ENCODE measurements at places on chromosomes 12 and 14.

DNA sequence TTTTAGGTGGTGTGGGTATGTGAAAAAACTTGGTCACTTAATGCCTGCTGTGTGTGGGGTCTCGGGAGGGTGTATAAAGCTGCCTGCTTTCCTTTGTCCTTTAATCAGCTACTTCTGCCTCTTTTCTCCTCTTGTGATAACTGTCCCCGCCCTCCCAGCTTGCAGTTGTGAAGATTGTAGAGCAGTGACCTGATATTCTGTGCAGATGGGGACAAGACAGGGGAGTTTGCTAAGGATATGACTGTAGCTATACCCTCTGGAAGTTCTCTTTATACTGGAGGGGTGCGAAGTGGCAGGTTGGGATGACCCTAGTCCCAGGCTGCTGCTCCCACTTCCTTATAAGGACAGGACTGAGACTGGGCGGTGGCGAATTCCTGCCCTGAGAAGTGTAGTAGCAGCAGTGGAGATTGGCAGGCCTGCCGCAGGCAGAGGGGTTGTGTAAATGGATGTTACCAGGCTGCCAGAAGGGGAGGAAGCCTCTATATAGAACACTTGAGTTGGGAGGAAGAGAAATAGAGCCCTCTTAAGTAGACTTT, 835 bp downstream of the MYL6 start:
- peak; percentile 76 for DNase-seq

- DNase-seq, result no peak
These were observed 3.0 kb upstream of the PPP1CC start for GRCh38 chr12:110745542-110746284.

DNA sequence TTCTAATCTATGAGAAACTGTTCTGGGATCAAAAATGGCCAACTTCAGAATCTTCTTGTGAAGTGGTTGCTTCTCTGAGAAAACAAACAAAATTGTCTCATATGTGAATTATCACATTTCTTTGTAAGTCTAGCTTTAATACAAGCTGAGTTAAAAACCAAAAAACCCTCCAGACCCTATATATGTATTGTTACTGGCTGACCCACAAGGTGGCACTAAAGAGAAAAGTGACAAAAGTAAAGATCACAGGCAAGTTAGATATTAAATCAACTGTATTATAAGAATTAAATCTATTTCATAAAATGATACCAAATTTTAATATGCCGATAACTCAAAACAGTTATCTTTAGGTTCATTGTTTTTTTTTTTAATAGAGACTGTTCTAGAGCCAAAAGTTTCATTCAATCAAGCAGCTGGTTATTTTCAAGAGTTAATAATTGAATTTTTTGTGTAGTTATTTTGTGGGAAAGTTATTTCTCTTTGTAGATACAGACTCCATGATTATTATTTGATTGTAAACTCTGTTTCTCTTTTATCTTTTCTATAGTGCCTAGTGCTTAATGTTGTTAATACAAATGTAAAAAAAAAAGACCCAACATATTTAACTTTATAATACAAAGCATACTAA, 7.5 kb upstream of the TRHDE start:
- peak; percentile 23 for DNase-seq

GRCh38 chr14:88825078-88825458, 617 bp downstream of the TTC8 start:
- DNase-seq, result no peak

DNA sequence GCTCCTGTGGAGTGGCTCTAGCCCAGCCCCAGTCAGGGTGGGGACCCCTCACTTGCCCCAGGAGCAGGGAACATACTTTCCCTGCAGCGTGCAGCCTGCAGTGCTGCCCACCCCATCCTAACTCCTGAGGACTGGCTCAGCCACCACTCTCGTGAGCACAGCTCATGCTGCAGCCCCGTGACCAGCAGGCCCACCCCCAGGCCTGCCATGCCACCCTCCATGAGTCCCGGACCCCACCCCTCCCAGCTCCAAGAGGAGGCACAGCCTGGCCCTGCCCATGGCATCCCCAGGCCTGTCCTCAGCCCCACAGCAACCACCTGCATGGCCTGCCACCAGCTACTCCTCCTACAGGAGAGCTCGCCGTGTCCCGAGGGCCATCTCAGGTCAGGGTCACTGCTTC, 3.9 kb upstream of the JAG2 start:
- DNase-seq, result no peak

DNA sequence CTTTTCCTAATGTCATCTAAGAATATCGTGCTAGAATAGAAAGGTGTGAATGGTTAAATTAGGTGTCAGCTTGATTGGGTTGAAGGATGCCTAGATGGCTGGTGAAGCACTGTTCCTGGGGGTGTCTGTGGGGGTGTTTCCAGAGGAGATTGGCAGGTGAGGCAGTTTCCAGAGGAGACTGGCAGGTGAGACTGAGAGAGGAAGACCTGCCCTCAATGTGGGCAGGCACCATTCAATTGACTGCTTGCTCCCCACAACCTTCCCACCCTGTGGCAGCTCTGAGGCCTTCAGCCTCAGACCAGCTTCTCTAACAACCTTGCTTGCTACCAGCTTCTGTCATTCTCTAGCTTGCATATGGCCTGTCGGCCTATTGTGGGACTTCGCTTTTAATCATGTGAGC, 9.2 kb downstream of the RNASE9 start:
- DNase-seq, result no peak

DNA sequence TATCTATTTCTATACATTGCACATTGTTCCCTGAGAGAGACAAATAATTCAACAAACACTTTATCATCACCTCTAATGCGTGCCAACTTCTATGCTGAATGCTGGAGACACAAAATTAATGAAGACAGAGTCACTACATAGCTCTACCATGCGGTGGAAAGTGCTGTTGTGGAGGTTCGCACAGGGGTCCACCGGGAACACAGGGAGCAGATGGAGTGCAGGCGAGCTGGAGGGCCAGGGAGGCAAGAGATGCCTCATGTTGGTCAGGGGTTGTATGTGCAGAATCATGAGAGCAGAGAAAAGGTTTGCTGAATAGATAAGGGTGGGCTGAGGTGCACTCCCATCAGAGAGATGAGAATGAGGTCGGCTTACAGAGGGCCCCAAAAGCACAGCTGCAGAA, 25.2 kb downstream of the FAM234B start:
- no peak for DNase-seq

DNA sequence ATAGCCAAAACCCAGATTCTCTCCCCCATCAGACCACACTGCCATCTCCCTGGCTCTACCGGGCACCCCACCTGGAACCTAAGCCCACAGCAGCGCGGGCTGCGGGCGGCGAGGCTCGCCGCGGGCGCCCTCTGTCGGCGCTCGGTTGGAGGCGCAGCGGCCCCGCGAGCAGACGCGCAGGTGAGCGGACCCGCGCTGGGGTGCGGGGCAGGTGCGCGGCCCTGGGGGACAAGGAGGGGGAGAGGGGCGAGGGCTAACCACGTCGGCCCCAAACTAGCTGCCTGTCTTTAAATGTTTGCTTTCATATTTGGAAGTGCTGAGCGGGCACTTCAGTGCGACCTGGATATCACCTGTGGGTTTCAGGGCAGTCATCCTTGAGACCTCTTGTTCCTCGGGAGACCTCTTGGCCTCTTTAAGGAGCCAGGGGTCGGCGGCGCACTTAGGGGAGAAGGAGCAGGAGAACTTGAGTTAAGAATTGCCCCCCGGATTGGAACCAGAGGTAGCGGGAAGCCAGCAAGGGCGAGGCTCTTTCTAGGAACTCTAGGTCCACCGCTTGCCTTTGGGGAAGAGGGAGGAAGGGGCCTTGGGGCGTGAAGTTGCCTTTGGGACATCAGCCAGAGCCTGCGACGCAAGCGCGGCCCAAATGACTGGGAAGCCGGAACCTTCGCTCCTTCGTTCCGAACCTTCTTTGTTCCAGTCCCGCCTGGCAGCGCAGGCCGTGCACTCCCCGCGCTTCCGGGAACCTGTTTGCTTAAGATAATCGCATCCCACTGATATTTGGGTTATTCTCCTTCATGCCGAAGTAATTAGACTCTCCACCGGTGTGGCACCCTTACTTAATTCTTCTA, 78.7 kb downstream of the NEDD1 start:
- no peak for DNase-seq

GRCh38 chr14:71408362-71409030, 501.2 kb downstream of the PCNX1 start:
- no peak for DNase-seq

DNA sequence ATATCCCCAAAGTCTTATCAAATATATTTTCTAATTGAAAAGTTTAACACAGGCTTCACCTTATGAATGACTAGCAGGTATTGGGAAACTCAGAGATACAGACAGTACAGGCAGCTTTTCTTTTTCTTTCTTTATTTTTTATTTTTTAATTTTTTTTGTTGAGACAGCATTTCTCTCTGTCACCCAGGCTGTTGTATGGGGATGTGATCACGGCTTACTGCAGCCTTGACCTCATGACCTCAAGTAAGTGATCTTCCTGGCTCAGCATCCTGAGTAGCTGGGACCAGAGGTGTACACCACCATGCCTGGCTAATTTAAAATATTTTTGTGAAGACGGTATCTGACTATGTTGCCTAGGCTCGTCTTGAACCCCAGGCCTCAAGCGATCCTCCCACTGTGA, 85.0 kb downstream of the BRMS1L start:
- no peak for DNase-seq

- DNase-seq, result no peak
These were observed 42.3 kb upstream of the TPH2 start for GRCh38 chr12:71896205-71896882.

DNA sequence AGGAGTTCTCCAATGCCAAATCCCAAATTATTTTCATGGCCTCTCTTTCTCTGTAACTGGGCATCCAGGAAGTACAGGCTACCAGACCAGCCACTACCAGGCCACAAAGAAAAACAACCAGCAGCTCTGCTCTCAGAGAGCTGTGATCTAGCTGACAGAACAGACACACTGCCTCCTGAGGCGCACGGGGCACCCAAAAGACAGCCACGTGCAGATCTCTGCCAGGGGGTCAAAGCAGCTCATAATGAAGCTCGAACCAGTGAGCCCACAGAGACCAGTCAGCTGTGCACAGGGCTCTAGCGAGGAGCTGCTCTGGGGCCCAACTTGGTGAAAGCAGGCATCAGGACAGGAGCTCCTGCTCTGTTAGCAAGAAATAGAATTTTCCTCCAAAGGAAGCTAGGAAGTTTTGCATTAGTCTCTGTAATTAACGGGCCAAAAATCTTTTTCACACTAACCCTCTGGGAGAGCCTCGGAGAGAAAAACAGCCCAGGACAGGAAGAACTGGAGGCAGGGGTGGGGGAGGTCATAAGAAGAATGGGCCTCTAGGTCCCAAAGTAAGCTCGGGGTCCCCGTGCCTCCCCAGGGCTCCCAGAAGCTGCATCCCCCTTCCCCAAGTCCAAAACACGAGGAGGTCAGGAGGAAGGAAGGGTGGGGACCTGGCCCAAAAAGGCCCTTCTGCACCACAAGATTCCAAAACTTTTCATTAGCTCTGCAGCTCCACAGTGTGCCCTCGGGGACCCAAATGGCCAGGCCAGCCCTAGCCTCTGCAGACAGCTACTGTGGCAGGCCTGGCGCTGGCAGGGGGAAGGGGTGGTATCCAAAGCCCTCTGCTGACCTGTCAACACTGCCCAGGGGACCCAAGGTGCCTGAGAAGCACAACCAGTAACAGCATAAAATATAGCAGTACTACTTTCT, 30.2 kb downstream of the ACTN1 start:
- DNase-seq, result no peak

DNA sequence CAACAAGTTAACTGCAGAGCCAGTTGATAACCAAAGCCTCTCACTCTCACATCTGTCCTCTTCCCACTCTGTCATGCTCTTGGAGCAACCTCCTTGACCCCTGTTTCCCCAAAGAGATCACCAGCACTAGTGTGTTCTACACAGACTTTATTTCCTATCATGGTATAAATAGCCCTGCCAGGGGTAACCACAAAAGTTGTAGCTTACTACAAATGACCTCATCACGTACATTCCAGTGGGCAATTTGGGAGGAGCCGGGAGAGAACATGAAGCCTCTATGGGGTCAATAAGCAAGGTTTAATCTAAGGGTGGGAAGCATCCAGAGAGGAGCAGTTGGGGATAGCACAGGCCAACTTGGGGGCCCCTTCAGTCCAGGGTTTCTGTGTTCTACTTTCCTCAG, 186.5 kb downstream of the KCNA5 start:
- DNase-seq, result peak; percentile 64

- no peak for DNase-seq
These were observed 27.7 kb downstream of the FBLN5 start for GRCh38 chr14:91919814-91920213.

Measured in H4 (cell line).